NCI-H226 (cell line): ENCODE measurements at places on chromosomes 6 and 20.

DNA sequence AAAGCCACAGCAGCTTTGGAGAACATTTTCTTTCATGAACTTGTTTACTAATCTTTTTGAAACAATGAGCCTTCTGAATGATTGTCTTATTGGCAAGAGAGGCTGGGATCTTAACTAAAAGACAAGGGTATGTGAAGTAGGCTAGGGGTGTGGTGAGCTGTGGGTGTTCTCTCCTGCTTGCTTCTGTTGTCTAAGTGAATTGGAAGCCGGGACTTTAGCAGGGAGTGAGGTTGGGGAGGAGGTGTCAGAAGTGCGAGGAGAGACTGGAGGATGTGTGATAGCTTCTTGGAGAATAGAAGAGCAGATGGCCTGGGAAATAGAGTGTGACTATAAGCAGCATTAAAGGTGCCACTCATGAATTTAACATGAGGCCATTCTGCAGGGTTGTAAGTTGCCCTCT is 562.8 kb downstream of the UTRN start:
- DNase-seq = no peak

- no peak for DNase-seq
Observed at GRCh38 chr20:34334654-34335407, 28.2 kb upstream of the ITCH start.

DNA sequence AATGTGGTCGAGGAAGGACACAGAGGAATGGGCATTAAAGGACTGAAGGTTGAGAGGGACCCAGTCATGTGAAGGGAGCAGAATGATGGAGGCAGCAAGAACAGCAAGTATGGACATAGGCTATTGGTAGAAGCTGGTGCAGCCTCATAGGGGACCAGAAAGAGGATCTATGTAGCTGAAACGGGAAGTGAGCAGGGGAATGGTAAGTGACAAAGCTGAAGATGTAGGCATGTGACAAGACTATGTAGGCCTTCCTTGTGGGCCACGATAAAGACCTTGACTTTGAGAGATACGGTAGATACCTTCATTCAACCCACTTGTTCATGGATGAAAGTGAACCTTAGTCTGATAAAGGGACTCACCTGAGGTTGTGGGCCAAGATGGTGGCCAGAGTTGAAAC is 3.5 kb downstream of the CTNNBL1 start:
- DNase-seq = no peak

DNA sequence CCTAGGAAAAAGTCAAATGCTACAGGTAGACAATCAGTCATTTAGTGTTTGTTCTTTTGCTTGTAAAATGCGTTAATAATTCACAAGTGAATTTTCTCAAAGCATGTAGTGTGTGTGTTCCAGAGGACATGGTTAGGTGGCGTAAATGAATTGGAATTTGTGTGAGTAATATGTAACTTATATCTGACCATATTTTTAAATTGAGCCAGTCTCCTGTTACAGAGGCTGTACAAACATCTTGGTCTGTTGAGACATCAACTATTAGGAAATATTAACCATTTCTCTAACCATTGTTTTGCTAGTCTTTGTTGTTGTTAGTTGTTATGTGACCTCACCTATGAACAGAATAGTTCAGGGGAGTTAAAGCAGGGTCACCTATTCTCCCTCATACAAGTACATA is 22.7 kb downstream of the MCM8 start:
- DNase-seq = no peak

GRCh38 chr6:20319520-20320357 is 81.9 kb upstream of the E2F3 start:
- no peak for DNase-seq
